Kidney (tissue), 22 donors: ENCODE measurements at places on chromosomes 16 and 17. TPM values are rescaled to one million over a fixed set of nuclear protein-coding genes. Genes with fewer than 3 reads are reported as not detected.

- DNase-seq: no peak
Measured at GRCh38 chr16:57143149-57143921, 42.5 kb downstream of the PSME3IP1 start.

The ACSM2A gene
- total RNA-seq: 59.3 TPM

- no peak for DNase-seq
Measured at GRCh38 chr16:82735673-82736091, 108.9 kb downstream of the CDH13 start.

The C1QTNF8 gene
- not detected for total RNA-seq

GRCh38 chr16:48511716-48512115, 98.3 kb downstream of the N4BP1 start:
- no peak for DNase-seq
